ENCODE measurements at places on chromosomes 5 and 9.

DNA sequence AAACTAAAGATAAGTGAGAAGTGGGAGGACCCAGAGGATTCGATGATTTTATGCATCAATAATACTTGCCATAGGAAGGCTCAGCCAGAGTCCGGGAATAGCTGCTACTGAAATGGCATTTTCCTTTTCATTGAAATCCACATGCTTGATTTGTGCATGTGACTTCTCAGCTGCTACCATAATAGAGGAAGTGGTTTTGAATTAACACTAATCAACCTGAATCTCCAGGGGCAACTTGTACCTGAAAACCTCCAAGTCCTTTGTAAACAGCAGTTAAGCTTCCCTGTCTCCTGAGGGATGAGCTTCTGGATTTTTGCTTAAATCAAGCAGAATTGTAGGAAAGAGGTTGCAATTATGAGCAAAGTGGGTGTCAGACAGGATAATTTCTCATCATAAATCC, 124.9 kb downstream of the PPP2R2B start:
- DNase-seq: no peak

GRCh38 chr5:9046756-9047481, 499.0 kb downstream of the SEMA5A start:
- no peak for DNase-seq

GRCh38 chr5:17190242-17190778, 27.1 kb upstream of the BASP1 start:
- no peak for DNase-seq

- DNase-seq: no peak
Observed at GRCh38 chr9:113603773-113604172, 140.2 kb downstream of the RGS3 start.

GRCh38 chr9:75671354-75671753, 219.1 kb upstream of the PCSK5 start:
- no peak for DNase-seq

- DNase-seq: no peak
Observed at GRCh38 chr9:70405808-70406433, 8.5 kb downstream of the KLF9 start.

Data from activated CD8-positive, alpha-beta memory T cell treated with anti-CD3 and anti-CD28 coated beads for 1 hour (primary cell).